ENCODE measurements at places on chromosomes 3 and 15.

- no peak for DNase-seq
Measured at GRCh38 chr3:101527441-101527840, 14.4 kb upstream of the SENP7 start.

- DNase-seq: no peak
Measured at GRCh38 chr3:62248734-62249483, 124.4 kb downstream of the FEZF2 start.

- DNase-seq: no peak
Measured at GRCh38 chr15:40032125-40032839, 6.7 kb downstream of the SRP14 start.

GRCh38 chr15:101684384-101684783 is 32.2 kb upstream of the TM2D3 start:
- no peak for DNase-seq

- DNase-seq: no peak
Measured at GRCh38 chr3:119748991-119749390, 32.9 kb upstream of the NR1I2 start.

DNA sequence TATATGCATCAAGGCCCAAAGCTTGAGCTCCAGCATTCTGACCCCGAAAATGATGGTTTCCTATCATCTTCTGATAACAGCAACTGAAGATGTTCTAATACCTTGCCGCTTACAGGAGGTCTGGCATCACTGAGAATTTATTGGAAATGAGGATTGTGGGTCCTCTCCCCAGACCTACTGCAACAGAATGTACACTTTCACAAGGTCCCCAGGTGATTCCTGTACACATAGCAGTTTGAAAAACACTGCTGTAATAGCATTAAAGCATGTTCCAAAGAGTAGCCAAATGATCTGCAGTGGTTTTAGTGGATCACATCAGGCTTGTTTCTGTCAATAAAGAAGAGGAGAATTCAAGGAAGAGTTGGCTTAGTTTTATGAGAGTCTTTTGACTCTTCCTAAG is 11.3 kb downstream of the TGFBR2 start:
- DNase-seq: no peak

- no peak for DNase-seq
Measured at GRCh38 chr3:96070678-96071077, 743.7 kb upstream of the EPHA6 start.

DNA sequence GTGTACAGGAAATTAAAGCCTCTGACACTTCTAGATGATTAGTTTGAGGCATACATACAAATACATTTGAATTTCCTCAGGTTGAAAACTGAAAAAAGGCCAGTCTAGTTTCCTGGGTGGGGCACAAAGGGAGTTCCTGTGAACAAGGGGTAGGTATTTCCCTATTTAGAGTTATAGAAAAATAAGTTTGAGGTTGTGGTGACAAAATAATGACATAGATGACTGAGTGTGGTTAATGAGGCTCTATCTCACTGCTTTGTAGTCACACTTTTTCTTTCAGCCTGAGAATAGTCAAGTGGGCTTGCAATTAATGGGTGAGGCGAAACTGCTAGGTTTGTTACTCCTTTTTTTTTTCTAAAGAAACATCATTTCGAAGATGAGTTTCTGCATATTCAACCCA is 4.3 kb downstream of the SLCO3A1 start:
- no peak for DNase-seq

- DNase-seq: no peak
Measured at GRCh38 chr3:197031315-197032285, 2.0 kb upstream of the MELTF start.

GRCh38 chr3:146781606-146782005 is 176.5 kb upstream of the PLSCR5 start:
- no peak for DNase-seq

- no peak for DNase-seq
Measured at GRCh38 chr3:134579141-134579665, 71.6 kb downstream of the KY start.

GRCh38 chr3:4980229-4981203 is 1.3 kb downstream of the BHLHE40 start:
- DNase-seq: peak; percentile 79

DNA sequence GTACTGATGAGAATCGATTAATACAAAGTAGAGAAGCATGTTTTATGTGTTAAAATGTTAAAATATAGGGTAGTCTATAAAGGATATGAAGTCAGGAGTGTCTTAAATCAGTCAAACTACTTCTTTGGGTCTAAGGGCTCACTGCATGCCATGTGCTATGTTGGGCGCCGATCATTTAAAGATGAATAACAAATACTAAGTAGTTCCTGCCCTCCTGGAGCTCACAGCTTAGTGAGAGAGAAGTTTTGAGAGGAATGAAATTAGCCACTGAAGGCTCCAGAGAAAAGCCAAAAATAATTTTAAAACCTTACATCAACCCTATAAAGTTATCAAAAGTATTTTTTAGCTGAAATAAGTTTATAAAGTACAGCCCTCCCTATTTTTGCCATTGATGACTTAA is 44.5 kb downstream of the BLM start:
- DNase-seq: no peak

DNA sequence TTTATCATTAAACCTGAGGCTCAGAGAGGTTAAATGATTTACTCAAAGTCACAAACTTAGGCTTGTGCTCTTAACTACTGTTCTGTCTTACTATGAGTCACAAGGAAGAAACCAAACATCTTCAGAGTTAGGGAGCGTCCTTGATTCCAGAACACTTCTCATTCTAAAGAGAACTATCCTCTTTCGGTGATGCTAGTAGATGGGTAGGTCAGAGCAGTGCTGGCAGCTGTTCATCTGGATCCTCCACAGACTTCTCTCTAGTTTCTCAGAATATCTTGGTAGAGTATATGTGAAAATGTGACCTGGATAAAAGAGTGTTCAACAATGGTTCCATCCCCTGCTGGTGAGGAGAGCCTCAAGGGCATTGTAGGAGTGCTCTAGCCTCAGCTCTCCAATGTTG is 3.3 kb downstream of the ARL6IP5 start:
- DNase-seq: no peak

- DNase-seq: no peak
Measured at GRCh38 chr3:120875989-120876388, 32.0 kb upstream of the STXBP5L start.

DNA sequence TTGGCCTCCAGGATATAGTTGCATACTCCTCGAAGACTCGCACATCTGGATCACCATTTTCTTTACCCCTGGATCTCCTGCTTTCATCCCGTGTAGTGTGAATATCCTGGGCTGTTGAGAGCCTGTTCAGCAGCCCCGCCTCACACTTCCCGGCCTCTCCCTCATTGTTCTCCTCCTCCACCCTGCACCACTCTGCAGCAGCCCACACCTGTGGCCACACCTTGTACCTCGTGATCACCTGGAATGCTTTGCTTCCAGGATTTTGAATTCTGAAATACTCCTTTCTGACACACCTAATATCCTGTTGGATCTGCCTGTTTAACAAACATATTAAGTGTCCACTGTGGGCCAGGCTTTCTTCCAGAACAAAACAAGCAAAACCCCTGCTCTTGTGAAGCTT is 14.4 kb downstream of the ABHD17C start:
- no peak for DNase-seq

DNA sequence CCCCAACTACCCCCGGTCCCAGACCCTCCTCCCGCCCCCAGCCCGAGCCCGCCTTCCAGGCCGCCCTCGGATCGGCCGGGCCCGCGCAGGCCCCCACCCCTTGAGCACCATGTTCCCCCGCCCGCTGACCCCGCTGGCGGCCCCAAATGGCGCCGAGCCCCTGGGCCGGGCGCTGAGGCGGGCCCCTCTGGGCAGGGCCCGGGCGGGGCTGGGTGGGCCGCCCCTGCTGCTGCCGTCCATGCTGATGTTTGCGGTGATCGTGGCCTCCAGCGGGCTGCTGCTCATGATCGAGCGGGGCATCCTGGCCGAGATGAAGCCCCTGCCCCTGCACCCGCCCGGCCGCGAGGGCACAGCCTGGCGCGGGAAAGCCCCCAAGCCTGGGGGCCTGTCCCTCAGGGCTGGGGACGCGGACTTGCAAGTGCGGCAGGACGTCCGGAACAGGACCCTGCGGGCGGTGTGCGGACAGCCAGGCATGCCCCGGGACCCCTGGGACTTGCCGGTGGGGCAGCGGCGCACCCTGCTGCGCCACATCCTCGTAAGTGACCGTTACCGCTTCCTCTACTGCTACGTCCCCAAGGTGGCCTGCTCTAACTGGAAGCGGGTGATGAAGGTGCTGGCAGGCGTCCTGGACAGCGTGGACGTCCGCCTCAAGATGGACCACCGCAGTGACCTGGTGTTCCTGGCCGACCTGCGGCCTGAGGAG is 472 bp downstream of the CHST14 start:
- peak; percentile 39 for DNase-seq

GRCh38 chr15:27850050-27850449 is 249.1 kb downstream of the OCA2 start:
- DNase-seq: no peak

- no peak for DNase-seq
Measured at GRCh38 chr3:163671201-163671600, 1407.1 kb downstream of the SI start.

DNA sequence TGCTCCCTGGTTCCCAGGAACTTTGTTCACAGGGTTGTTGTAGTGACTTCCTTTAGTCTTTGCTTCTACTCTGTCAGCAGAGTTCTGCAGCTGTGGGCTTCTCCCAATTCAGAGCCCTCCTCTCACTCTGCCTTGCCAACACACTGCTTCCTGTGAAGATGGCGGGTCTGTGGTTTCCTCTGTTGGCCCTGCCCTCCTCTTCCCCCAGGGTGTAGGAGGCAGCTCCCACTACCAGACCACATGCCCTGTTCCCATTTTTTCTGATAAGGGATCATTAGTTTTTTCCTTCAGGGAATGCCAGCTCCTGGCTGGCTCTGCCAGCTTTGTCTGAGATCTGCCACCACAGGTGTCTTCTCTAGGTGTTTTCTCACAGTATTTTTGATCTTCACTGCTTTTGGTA is 12.7 kb downstream of the SPSB4 start:
- DNase-seq: no peak

GRCh38 chr15:60889491-60889890 is 339.6 kb downstream of the RORA start:
- no peak for DNase-seq

DNA sequence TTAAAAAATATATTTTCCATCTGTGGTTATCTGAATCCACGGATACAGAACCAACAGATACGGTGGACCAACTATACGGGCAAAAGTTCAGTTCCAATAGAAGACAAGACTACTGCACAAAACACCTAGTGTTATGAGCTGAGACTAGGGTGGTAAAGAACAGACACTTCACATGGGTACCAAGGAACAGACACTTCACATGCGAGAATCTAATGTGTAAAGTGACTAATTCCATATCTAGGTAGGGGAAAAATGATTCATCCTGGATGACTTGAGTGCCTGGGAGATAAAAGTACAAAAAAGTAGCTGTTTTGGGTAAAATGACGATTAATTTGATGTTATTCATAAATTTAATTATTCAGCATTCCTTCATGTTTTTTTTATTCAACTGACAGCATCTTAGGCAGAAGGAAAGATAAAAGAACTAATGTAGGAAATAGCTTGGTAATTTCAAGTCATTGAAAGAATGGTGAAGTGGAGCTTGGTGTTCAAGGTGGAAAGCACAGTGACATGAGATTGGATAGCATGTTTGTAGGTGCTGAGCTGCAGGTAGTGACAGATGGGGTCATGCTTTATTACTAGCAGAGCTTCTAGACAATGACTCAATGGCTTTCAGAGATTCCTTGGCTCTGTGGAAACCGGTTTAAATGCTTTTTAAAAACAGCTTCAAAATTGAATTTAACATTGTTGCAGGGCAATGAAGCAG is 5.2 kb downstream of the CD200 start:
- DNase-seq: no peak

- no peak for DNase-seq
Measured at GRCh38 chr15:89002281-89002761, 85.9 kb upstream of the ABHD2 start.

GRCh38 chr3:22734207-22734606 is 468.9 kb upstream of the UBE2E2 start:
- DNase-seq: no peak

GRCh38 chr3:14440168-14440518 is 37.7 kb downstream of the SLC6A6 start:
- no peak for DNase-seq

DNA sequence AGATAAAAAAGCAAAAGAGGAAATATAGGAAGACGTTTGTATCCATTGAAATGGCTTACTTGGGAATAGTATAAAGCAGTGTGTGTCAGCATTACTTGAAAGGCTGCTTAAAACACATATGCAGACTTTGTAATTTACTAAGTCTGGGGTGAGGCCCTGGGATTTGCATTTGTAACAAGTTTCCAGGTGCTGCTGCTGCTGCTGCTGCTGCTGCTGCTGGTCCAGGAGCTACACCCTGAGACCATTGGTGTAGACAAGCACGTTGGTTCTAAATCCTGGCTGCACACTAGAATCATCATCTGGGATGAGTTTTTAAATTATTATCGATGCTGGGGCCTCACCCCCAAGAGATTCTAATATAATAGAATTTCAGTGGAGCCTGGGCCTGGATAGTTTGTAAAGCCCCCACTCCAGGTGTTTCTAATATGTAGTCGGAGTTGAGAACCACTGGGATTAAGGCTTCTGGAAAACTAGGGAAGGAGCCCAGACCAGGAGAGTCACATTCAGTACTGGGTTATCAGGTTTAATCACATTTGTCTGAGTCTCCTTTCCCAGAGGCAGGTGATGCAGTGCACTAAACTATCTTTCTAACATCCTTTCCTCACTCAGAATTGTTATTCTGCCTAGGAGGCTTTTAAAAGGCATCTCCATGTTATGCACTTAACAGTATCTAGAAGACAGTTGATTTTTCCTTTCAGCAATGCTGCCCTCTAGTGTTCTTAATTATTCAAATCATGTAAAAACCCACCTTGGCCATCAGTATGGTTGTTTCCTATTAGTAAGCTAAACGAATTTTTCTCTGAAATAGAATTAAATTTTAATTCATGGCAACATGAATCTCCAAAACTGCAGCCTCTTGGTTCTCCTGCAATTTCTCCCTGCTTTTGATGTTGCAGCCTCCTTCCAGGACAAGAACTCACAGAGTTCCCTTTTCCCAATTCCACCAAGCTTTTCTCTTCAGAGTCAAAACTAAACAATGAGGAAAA is 45.4 kb downstream of the SSR3 start:
- no peak for DNase-seq

- DNase-seq: no peak
Measured at GRCh38 chr3:52106951-52107611, 47.1 kb downstream of the POC1A start.

DNA sequence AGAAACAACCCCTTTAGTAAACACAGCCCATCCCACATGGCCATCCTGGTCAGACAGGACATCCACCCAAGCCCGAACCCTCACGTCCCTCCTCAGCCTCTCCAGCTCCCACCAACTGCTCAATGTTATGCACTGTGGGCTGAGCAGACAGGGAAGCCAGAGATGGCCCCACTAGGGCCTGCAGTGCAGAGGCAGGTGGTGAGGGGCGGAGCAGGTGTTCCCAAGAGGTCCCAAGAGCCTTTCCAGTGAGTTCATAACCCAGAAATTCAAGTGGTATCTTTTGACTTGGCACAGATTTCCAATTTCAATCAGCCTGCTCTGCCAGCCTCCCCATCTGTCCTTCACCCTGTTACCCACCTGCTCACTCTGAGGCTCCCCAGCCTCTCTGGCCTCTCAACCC is 130.3 kb downstream of the LIPC start:
- no peak for DNase-seq

GRCh38 chr3:58563386-58564035 is 13.7 kb downstream of the FAM107A start:
- DNase-seq: no peak

- no peak for DNase-seq
Measured at GRCh38 chr15:98525661-98526001, 122.7 kb upstream of the IGF1R start.

GRCh38 chr3:169256796-169257522 is 406.6 kb downstream of the MECOM start:
- DNase-seq: no peak

- DNase-seq: no peak
Measured at GRCh38 chr15:100043068-100043641, 298.6 kb downstream of the ADAMTS17 start.
